Dorsolateral prefrontal cortex (tissue), 122 donors: ENCODE measurements at places on chromosomes 7 and 10. TPM values are rescaled to one million over a fixed set of nuclear protein-coding genes. Genes with fewer than 3 reads are reported as not detected.

DNA sequence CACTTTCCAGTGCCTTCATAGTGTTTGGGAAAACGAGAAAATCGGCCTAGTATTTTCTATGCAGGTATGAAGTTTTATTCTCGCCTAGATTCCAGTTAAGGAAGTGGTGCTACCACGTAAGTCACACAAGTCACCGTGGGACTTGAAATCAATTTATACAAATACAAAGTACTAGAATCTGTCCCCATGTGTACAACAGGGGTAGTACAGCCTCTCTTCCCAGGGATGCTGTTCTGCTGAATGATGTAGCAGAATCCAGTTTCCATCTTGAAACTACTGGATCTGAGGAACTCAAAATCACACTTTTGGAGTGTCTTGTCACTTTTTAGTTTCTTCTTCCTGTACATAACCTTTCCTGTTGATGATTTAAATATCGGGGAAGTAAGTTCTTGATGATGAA lies 129.4 kb downstream of the SFMBT2 start:
- DNase-seq, result no peak

FAS gene
- 12.3 TPM for total RNA-seq

- no peak for DNase-seq
These were observed 262.9 kb downstream of the SNX13 start for GRCh38 chr7:17677408-17677807.

DNA sequence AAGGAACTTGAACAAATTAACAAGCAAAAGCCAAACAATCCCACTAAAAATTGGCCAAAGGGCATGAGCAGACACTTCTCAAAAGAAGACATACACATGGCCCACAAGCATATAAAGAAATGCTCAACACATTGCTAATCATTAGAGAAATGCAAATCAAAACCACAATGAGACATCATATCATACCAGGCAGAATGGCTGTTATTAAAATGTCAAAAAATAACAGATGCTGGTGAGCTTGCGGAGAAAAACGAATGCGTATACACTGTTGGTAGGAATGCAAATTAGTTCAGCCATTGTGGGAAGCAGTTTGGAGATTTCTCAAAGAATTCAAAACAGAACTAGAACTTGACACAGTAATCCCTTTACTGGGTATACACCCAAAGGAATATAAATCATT lies 311.7 kb upstream of the HPS1 start:
- DNase-seq, result no peak

GRCh38 chr10:78381107-78381506 lies 347.4 kb downstream of the RPS24 start:
- DNase-seq, result no peak

- DNase-seq, result no peak
These were observed at the start of gene WDFY4 for GRCh38 chr10:48684792-48685623. TSS of gene WDFY4 (plus strand) at chr10:48684873. CDS start at chr10:48709733, 24,860 bp downstream.

ZNF25 gene
- 45.2 TPM for total RNA-seq

SNX10 gene
- 53.7 TPM for total RNA-seq

HABP2 gene
- total RNA-seq, result 1.2 TPM

- DNase-seq, result no peak
These were observed 280.4 kb downstream of the GLRX3 start for GRCh38 chr10:130416334-130417150.

ADIRF gene
- 91.8 TPM for total RNA-seq

DNA sequence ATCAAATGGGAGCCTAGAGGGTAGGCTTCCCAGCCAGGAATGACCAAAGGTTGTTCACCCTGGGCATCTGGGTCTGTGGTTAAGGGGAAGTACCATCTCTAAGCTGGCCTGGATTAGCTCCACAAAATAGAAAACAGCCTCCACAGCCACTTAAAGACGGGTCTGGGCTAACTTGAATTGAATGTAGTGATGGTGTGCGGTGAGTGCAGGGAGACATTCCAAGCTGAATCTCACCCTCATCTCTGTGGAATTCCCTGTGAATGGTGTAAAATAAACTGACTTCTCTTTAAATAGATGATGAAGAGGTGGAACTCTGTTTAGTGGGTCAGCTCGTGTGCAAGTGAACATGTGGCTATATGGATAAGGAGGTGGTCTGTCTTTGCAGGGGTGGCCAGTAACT lies 251.0 kb downstream of the DYNC1I1 start:
- DNase-seq, result no peak

- no peak for DNase-seq
These were observed 31.1 kb upstream of the CNPY1 start for GRCh38 chr7:155577509-155577905.

CYP3A4 gene
- total RNA-seq, result not detected
